ENCODE measurements at places on chromosomes 12 and 14.

DNA sequence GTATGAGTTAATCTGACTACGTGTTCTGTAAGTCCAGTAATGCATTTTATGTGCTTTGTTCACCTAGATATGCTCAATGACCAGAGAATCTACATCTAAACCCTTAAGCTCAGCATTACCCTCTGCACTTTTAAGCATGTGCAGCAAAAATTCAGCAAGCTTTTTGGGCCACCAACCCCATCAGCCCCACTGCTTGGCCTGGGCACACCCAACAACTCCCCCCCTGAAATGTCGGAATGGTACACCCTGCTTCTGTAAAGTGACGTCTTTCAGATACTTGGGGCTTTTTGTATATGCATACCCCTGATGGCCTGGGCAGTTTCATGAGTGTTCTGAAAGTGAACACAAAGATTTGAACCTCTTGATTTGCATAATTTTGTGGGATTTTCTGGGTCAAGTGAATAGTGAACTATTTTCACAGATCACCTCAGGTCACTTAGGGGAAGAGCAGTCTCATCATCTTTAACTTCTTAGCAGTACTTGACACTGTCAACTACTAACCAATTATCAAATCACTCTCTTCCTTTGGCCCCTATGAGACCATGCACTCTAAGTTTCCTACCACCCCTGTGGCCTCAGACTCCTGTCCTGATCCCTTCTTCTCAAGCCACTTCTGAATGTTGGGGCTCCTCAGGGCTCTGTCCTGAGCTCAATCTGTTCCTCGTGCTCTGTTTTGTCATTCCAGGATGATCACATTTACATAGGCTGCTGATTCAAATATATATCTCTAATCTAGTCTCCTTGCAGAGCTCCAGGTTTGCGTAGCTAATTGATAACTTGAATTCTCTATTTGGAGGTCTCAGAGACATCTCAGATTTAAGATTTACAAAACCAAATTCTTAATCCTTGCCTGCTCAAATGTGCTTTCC, 36.3 kb upstream of the PPM1A start:
- no peak for DNase-seq

GRCh38 chr14:99574099-99574880, 29.7 kb downstream of the CCDC85C start:
- DNase-seq: peak; percentile 33

- no peak for DNase-seq
These were observed 294.9 kb downstream of the FOXN3 start for GRCh38 chr14:89121968-89122620.

- DNase-seq: no peak
These were observed 85.1 kb downstream of the ACACB start for GRCh38 chr12:109201496-109201885.

- DNase-seq: no peak
These were observed 282.1 kb upstream of the NPAS3 start for GRCh38 chr14:32656601-32657000.

DNA sequence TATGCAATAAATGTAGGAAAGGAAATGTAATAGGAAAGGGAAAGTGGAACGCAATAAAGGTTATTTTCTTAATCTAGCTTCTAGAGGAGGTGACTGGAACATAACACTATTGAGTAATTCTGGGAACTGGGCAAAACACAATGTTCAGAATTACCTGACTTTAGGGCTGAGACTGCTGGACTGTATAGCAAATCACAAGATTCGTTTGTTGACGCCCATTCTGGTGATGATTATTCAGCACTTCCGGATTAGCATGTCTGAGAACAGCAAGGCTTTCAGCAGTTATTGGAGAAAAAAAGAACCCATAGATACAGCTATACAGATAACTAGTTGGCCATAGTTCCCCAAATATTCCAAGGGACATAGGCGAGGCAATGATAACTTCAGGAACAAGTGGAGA, 2.3 kb upstream of the KLRD1 start:
- DNase-seq: no peak

DNA sequence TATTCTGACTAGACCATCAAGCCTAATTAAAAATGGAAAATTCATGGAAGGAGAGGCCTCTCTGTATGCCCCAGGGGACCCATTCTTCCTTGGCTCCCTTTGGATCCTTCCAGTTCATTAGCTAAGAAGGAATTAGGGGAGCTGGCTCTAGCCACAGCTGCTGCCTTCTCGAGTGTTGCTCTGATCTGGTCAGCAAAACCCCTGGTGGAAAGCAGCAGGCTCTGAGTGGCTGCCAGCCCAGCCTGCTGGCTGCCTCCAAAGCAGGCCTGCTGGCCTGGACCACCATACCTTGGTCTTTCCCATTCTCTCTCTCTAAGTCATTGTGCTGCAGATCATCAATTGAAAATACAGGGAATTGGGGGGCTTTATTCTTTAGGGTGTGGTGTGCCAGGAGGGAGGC, 29.0 kb upstream of the AKAP6 start:
- DNase-seq: no peak

GRCh38 chr12:608921-609320, 54.3 kb downstream of the NINJ2 start:
- no peak for DNase-seq

GRCh38 chr12:53173085-53173715, 7.3 kb upstream of the ZNF740 start:
- no peak for DNase-seq

GRCh38 chr12:2335916-2336315, 283.1 kb downstream of the CACNA1C start:
- DNase-seq: no peak

DNA sequence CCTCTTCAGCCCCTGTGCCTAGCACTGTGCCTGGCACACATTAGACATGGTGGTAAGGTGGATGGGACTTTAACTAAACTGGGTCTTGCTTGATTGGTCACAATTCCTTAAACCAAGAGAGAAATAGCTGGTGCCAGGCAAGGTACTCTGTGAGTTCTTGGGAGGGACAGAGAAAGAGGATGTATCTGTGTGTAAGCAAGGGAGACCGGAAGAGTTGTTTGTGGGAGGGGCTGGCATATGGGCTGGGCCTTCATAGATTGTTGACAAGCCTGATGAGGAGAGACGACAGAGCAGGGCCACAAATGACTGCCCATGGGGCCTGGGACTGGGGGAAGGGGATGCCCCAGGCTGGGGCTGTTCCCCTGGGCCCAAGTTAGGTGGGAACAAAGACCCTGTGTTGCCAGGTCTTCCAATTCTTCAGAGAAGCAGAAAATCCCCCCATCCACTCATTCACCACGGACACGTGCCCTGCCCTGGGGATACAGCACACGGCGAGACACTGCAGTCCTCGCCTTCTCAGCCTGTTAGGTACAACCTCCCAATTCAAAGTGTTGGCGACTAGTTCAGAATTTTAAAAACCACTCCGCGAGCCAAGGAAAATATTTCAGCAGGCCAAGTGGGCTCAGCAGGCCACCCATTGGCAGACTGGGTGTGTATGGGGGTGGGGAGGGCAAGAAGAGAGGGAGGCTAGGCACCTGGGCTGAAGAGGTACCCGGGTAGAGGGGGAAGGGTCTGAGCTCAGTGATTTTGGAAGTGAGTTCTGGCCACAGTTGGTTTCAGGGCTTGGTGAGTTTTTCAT, 11.4 kb upstream of the CYP46A1 start:
- no peak for DNase-seq

DNA sequence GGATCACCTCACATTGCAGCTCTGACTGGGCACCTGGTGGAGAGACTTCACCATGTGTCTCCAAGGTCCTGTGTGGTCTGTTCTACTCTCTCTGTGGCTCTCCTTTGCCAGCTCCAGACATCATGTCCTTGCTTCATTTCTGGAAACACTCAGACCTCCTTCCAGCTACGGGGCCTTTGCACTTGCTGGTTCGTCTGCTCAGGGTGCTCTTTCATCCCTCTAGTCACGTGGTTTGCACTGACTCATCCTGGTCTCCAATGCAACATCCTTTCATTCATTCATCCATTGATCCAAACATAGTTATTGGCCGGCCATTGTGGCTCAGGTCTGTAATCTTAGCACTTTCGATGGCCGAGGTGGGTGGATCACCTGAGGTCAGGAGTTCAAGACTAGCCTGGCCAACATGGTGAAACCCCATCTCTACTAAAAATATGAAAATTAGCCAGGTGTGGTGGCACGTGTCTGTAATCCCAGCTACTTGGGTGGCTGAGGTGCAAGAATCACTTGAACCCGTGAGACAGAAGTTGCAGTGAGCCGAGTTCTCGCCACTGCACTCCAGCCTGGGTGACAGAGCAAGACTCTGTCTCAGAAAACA, 23.9 kb upstream of the CCDC63 start:
- no peak for DNase-seq

DNA sequence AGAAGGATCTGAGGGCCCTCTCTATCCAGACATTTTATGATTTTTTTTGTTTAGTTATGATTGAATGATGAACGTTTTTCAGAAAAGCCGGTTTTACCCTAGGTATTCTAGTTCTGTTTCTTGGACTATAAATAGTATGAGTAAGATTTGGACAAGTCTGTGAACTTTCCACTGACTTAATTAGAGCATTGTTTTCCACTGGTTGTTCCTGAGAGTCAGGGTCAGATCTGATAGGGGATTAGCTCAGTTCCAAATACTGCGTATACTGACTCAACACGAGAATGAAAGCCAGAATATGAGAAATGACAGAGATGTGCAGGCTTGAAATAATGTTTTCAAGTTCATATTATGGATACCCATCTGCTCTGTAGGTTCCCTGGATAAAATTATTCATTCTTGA, 361.6 kb downstream of the AEBP2 start:
- no peak for DNase-seq

DNA sequence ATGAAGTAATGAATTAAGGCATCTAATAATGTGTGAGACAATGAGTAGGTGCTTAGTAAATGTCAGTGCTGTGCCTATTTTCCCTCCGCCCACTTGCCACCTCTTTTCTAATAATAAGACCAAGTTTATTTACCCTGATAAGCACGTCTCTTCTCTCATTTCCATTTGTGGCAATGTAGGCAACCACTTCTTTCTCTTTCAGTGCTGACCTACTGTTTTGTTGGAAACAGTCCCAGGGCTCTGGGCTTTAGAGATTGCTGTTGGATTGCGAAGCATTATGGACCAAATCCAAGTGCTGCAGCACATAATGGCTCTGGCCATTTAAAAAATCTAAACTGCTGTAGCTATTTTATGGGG, 141.3 kb upstream of the PLEKHG7 start:
- DNase-seq: peak; percentile 80

DNA sequence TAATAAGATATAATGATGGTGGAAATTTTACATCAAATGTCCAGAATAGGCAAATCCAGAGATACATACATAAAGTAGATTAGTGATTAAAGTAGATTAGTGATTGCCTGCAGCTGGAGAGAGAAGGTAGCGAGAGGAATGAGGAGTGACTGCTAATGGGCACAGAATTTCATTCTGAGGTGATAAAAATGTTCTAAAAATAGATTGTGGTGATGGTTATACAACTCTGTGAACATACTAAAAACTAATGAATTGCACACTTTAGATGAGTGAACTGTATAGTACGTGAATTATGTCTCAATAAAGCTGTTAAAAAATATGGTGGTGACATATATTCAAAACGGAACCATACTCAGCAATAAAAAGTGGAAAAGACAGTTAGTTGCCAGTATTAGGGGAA, 41.7 kb downstream of the PPP2R5E start:
- DNase-seq: no peak

DNA sequence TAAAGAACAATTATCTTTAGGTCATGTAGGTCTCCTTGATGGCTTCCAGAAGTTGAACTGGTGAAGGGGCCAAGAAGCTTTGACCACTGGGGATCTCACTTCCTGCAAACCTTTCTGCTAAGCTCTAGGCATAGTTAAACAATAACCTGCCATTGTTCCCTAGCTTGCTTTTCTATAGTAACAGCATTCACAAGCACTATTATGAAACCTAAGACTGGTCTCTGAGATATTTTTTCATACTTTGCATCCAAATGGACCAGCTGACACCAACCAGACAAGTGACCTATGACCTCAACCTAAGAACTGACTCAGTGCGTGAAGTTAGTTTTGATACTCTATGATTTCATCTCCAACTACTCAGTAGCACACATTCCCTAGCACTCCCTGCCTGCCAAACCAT, 129.1 kb downstream of the PTPRB start:
- no peak for DNase-seq

GRCh38 chr12:39990122-39991101, 115.5 kb downstream of the SLC2A13 start:
- peak; percentile 4 for DNase-seq

DNA sequence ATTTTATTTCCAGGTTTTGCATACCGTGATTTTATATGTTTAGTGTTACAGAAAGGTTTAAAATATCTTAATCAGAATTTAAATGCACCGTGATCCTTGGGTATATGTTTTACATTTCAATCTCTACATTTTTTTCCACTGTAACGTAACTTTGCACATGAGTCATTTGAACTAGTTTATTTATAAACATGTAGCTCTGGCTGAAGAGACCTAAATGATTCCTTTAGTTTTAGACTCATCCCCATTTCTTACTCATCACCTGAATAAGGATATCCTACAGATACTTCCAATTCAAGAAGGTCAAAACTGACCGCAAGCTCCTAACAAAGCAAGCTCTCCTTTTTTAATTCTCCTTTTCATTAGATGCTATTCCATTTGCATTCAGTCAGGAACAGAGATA, 42.7 kb upstream of the SLC6A15 start:
- DNase-seq: no peak

- peak; percentile 85 for DNase-seq
These were observed 124.8 kb upstream of the MAP1LC3B2 start for GRCh38 chr12:116434155-116435011.

DNA sequence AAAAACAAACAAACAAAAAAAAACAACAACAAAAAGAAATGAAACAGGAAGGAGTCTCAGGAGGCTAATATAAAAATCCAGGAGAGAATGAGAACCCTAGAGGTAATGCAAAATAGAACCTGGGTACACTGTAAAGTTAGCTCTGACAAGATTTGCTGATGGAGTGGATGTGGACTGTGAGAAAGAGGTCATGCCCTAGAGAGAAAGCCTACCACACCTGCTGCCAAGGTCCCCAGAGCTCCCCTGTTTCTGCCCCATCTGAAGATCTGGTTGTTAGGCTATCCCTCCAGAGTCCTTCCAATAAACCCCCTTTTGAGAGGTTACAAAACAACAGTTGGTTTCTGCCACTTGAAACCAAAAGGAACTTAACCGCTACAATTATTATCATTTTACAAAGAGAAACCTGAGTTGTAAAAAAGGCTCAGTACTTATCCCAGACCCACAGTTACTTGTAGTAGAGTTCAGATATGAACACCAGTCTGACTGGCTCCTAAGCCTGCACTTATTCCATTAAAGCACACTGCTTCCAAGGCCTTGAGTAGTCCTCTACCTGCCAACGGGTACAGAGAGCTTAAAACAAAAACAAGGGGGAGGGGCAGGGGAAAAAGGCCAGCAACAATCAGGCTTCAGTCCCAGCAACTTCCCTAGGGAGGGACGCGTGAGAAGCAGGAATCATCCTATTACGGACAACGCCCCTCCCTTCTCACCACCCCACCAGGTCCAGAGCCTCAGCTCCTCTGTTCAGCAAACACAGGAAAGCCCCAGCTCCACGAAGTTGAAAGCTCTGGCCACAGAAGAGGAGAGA, 27.7 kb downstream of the PPP1R13B start:
- DNase-seq: no peak

GRCh38 chr12:65199604-65200003, 30.2 kb downstream of the LEMD3 start:
- DNase-seq: no peak

GRCh38 chr14:101511620-101512375, 49.5 kb upstream of the DIO3 start:
- DNase-seq: no peak

- DNase-seq: no peak
These were observed 6.2 kb upstream of the KRT2 start for GRCh38 chr12:52658196-52658595.

Data from AG09309 (cell line).